ENCODE measurements at places on chromosomes 4 and X.

DNA sequence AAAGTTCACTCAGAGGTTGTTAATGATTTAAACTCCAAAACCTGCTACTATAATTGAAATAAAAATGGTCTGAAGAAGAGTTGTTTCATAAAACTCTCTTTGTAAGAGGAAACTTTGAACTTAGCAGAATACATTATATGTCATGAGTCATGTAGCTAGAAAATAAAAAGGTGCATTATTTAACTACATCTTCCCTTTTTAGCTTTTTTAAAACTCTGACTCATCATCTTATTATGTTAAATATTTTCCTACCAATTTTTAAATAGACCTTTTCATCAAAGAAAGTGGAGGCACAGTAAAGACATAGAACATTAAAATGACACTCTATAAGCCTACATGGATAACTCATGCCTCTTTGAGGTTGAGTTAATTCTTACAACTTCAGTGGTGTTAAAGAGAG lies 1.2 kb upstream of the ZNF827 start:
- no peak for DNase-seq

DNA sequence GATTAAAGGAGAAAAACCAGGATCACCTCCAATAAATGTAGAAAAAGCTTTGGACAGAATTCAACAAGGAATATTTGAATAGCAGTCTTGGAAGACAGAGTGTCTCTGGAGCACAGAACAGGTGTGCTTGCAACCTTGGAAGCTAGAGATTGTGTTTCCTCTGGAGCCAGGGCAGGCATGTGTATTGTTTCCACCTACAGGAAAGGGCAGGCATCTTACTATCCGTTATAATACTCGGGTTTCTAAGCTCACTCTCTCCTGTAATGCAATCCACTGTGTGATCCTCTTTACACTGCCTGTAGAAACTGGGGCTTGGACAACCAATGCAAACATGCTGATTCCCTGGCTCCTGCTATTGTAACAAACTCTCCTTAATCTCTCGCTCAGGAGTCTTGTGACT lies 14.4 kb downstream of the CCDC110 start:
- DNase-seq: no peak

- no peak for DNase-seq
These were observed 39.1 kb downstream of the TMEM164 start for GRCh38 chrX:110041980-110042379.

- DNase-seq: no peak
These were observed 170.5 kb downstream of the PALLD start for GRCh38 chr4:168667376-168667775.

GRCh38 chr4:156710365-156711192 lies 261.0 kb downstream of the PDGFC start:
- DNase-seq: no peak

GRCh38 chr4:189988877-189989431 lies 38.1 kb downstream of the FRG2 start:
- DNase-seq: no peak

DNA sequence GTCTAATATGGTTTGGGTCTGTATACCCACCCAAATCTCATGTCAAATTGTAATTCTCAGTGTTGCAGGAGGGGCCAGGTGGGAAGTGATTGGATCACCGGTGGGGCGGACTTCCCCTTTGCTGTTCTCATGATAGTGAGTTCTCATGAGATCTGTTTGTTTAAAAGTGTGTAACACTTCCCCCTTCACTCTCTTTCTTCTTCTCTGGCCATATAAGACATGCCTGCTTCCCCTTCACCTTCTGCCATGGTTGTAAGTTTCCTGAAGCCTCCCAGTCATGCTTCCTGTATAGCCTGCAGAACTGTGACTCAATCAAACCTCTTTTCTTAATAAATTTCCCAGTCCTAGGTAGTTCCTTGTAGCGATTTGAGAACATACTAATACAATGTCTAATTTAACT lies 19.7 kb upstream of the SCRG1 start:
- DNase-seq: no peak

GRCh38 chr4:37392521-37393255 lies 148.1 kb downstream of the NWD2 start:
- no peak for DNase-seq
